Right ventricle myocardium inferior (tissue), 1 donor: ENCODE measurements at places on chromosomes 7 and 10. TPM values are rescaled to one million over a fixed set of nuclear protein-coding genes. Genes with fewer than 3 reads are reported as not detected.

The LRWD1 gene
- total RNA-seq, result 10.0 TPM

The WNT8B gene
- total RNA-seq, result not detected

The HELLS gene
- 2.3 TPM for total RNA-seq

The NPY4R gene
- total RNA-seq, result not detected

The FOXI2 gene
- not detected for total RNA-seq

The CYP3A4 gene
- not detected for total RNA-seq

The EZH2 gene
- 1.2 TPM for total RNA-seq

The COL1A2 gene
- 96.6 TPM for total RNA-seq

The HABP2 gene
- not detected for total RNA-seq

The HOXA11 gene
- not detected for total RNA-seq
